Fibroblast of skin of scalp (primary cell): ENCODE measurements at places on chromosomes 6 and 20.

DNA sequence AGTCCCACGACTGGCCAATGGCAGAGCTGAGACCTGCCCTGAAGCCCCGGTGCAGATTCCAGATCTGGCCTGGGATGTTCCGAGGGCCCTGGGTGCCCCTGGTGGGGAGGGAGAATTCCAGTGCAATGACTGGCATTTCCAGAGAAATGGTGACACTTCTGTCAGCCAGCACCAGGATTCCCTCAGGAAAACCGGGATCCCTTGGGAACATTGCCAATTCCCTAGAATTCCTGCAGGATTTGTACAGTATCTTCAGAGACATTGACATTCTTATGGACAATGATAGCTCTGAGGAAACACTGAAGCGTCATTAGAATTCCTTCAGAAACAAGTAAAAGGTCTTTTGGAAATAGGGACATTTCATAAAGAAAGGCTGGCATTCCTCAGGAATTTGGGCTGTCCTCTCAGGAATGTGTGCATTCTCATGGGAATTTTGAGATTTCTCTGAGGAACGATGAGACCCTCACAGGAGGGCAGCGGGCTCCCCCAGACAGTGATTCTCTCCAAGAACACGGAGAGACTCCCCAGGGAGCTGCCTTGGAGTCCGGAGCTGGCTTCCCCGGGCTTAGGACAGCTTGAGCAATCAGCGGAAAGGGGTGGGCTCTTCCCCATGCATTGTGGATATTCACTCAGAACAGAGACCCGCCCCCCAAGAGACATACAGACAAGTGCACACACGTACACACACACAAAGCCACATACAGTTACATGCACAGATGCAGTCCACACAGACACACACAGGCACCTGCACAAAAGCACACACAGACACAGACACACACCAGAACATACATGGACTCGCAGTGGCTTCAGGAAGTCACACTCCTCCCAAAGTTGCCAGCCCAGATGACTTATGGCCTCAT is 35.2 kb upstream of the BPIFA2 start:
- peak; percentile 66 for DNase-seq

GRCh38 chr6:70538376-70538775 is 28.4 kb upstream of the SDHAF4 start:
- no peak for DNase-seq

GRCh38 chr6:123203928-123204327 is 207.9 kb downstream of the CLVS2 start:
- no peak for DNase-seq

- DNase-seq: no peak
Observed at GRCh38 chr20:53534037-53534436, 59.6 kb downstream of the ZNF217 start.

GRCh38 chr20:54254596-54254995 is 46.7 kb downstream of the PFDN4 start:
- peak; percentile 37 for DNase-seq

DNA sequence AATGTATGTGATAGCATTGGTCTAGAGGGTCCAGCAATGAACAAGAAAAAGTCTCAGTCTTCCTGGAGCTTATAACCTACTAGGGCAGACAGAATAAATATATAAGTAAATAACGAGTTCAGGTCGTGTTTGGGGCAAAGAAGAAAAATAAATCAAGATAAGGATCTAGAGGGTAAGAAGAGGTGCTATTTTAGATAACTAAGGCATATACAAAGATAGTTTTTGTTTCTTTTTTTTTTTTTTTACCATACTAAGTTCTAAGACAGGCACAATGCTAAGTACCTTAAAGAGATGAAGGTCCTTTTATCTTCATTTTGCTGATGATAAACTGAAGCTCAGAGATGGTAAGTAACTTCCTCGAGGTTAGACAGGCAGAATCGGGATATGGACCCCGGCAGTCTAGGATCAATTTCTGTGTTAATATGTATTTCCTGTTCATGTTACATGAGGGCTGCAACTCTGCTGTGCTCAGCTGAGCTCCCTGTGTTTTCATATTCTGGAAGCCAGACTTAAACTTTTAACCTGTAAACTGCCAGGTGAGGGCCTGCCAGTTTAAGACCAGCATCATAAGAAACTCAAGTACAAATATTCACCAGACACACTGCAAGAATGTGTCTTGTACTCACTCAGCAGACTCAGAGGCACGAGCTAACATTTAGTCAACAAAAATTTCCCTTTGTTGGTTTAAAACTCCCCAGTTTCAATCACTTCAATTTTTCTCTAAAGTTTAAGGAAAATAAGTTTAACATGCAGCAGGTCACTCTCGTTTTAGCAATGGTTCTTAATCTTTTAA is 23.3 kb downstream of the SESN1 start:
- no peak for DNase-seq

- no peak for DNase-seq
Observed at GRCh38 chr20:3804254-3804751, 8.2 kb downstream of the CDC25B start.

- no peak for DNase-seq
Observed at GRCh38 chr20:18956890-18957289, 143.3 kb downstream of the SCP2D1 start.

GRCh38 chr6:72622094-72622940 is 453 bp downstream of the KCNQ5 start:
- DNase-seq: peak; percentile 40

- no peak for DNase-seq
Observed at GRCh38 chr6:43702171-43702533, 14.6 kb upstream of the MRPS18A start.

DNA sequence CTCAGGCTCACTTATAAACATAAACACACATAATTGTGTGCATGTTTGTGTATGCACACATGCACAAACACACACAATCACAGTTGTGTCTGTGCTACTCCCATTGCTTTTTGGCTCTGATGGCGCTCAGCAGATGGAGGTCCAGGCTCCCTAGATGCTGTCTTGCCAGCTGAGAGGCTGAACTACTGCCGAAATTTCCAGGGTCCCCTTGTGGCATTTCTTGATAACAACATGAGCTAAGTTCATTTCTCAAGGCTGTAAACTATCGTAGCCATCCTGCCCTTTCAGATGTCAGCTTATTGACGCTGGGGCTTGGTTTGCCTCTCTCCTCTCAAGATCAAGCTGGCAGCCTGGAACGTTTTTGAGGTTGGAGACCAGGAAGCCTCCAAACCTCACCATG is 313.9 kb upstream of the RNF24 start:
- DNase-seq: no peak

DNA sequence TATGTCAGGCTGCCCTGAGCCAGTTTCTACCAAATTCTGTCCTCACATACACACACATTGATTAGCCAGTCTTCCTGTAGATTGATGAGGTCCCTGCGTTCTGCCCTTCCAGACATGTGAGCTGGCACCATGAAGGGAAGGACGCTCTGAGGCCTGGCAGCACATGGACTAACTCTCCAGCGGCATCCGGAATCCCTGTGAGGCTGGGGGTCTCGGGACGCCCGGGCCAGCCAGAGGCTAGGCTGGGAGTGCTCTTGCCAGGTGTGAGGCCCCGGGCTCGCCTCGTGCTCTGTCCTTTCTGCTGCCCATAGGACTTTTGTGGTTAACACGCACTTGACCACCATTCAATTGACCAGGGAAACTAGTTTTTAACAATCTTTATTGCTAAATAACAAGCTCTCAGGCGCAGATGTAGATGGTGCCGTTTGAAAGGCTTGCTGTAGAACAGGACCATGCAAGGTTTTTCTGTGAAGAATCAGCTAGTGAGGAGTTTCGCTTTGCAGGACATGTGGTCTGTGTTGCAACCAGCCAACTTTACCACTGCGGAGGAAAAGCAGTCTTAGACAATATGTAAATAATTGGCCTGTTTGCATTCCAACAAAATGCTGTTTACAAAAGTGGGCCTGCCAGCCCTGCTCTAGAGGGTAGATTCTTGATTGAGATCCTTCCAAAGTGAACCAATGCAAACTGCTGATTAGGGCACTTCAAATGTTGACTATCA is 29.3 kb downstream of the FOXF2 start:
- DNase-seq: no peak

DNA sequence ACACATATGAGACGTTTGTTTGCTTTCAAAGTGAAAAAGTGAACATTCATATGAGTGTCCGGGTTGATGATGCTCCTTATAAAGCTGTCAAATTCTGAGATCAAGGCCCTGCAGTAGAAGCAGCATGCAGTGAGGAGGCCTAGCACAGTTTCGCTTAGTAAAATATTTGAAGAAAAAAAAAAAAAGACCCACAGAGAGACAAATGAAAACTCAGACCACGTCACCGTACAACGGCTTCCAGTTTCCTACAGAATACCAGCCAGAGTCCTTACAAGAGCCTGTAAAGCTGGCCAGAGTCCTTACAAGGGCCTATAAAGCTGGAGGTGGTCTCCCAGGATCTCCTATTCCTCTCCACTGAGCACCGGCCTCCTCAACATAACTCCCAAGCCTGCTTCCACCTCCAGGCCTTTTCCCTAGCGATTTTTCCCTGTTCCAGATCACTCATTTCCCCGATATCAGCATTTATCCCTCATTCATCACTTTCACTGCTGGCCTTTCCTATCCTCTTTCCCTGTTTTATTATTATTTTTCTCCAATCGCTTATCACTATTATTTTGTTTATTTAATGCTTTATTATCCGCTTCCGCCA is 1.5 kb upstream of the HMGN4 start:
- peak; percentile 88 for DNase-seq

GRCh38 chr6:44201200-44201599 is 15.5 kb upstream of the MYMX start:
- no peak for DNase-seq

- DNase-seq: peak; percentile 14
Observed at GRCh38 chr6:170371588-170371987, 65.0 kb downstream of the FAM120B start.

DNA sequence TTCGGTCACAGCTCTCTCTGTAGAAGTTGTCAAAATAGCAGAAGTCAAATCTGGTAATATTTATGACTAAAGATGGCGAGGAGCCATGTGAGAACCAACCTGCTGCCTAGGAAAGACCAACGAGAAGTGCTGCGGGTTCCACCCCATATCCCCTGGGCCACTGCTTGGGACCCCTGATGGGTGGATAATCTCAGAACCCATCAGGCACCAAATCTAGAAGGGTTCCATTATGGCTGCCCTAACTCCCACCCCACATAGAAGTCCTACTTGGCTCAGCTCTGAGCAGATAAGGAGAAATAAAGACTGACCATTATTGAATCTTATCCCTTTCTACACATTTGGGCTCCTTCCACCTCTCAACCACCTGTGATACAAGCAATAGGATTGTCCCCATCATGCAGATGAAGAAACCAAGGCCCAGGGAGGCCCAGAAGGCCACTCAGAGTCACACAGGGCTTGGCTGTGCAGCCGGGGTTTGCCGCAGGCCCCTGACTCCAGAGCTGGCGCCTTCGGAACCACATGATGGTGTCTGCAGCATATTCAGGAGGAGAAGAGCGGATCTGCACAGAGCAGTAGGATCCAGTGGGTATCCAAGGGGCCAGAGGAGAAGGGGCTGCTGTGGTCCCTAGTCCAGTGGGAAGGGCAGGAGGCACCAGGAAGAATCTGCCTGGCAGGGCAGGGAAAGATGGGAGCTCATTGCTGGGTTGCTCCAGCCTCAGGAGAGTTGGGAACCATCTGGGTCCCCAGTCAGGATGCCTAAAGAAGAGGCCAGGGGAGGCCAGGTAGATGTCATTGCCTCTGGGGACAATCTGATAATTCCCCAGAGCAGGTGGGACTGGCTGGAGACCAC is 9.6 kb upstream of the PCMTD2 start:
- DNase-seq: no peak

DNA sequence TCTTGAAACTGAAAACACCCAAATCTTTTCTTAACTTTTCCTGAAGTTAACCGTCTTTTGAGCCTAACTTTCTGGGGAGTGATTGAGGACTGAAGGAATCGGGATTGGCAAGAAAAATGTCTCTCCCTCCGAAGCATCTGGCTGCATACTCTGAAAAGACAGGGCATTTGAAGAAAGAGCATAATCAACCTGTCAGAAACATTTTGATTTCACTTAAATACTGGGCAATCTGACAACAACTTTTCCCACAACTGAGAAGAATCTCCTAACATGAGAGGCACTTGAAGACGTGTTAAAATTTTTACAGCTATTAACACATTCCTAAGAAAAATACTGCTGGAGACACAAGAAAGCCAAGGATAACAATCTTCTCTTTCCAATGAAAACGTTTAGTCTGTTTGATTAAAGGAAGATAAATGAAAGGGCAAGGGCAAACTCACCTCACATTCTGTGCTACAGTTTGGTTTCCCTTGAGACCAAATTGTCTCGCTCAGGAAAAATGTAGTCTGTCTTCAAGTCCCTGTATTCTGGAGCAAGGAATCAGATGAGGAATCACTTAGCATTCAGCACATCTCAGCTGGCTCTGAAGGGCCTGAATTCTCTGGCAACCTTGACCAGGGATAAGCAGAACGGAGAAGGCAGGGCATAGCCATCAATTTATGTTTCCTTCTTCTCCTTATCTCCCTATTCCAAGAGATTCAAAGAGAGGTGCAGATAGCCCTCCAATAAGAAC is 76.1 kb downstream of the TBX18 start:
- peak; percentile 84 for DNase-seq

GRCh38 chr20:47610247-47610944 is 108.7 kb downstream of the NCOA3 start:
- DNase-seq: peak; percentile 70

DNA sequence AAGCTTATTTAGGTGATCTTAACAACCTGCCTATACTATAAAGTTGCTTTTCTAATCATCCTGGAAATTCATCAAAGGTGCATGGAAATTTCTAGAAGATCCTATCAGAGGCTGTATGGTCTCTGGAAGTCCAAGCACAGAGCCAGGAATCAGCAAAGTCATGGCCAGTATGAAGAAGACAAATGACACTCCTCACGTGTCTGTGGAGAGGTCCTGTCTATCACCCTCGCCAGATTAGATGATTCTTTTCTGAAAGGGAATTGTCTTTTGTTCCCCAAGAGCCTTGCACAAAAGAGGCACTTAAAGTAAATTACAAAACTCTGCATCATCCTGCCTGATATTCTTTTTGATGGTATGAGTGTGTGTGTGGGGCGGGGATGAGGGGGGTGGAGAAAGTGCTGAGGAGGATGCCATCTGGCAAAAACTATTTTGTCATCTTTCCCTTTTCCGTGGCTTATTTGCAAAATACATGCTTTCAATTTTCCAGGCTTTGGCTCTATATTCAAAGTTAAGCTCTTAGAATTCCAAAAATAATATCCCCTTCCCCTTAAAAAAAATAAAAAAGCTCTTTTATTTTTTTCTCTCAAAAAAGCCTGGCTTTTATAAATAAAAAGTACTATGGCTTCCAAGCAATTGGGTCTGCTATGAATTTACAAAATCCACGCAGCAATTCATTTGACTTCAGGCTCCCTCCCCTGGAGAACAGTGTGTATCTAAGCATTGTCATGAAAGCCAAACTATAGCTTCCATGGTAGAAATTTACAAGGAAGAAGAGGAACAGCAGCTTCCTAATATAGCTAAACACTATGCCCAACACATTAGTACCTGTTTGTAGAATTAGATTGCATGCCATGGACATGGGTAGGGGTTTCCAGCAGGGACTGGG is 185.2 kb upstream of the ARG1 start:
- DNase-seq: no peak
